M059J (cell line): ENCODE measurements at places on chromosomes 3 and 15.

GRCh38 chr15:99719096-99719541, 14.1 kb downstream of the LYSMD4 start:
- peak; percentile 85 for DNase-seq

DNA sequence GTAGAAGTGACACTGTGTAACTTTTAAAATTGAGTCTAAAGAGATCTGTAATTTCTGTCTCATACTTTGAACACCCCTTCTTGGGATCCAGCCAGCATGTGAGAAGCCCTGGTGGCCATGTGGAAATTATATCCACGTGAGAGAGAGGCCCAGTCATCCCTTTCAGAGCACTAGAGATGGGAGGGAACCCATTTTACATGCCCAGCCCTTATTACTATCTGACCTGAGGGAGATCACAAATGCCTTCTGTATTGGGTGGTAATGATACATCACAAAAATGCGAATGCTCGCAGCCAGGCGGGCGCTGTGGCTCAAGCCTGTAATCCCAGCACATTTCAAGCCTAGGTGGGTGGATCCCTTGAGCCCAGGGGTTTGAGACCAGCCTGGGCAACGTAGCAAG, 27.3 kb upstream of the TRAK1 start:
- peak; percentile 58 for DNase-seq

DNA sequence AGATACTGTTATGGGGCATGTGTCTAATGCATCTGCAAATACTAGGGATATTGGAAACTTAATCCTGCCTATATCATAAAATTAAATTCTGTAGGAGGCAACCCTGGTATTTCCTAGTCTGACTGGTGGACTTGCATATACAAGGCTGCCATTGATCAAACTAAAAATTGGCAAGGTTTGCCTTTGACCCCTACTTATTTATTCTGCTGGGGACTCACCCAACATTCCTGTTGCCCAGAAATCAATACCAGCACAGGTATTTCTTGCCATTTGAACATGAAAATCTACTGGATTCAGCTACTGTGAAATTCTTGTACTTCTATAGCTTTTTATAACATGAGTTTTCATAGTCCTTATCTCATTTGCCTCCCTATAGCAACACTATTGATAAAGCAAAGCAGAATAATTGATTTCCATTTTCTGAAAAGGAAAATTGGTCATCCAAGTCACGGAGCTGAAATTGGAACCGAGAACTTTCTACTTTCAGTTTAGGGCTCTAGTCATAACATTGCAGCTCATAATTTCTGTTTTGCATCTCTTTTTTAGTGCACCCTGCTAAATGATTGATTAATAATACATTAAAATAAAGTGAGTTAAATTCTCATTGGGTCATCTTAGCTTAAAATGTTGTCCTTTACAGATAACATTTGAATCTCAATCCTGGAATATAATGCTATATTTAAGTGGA, 365.2 kb downstream of the MFSD1 start:
- no peak for DNase-seq

GRCh38 chr3:186162221-186162620, 53.3 kb upstream of the ETV5 start:
- DNase-seq: no peak

GRCh38 chr15:101100118-101100517, 151.7 kb downstream of the CHSY1 start:
- no peak for DNase-seq

- DNase-seq: peak; percentile 75
Measured at GRCh38 chr15:85473455-85473854, 93.1 kb downstream of the AKAP13 start.

GRCh38 chr15:78461171-78461888, 23.3 kb downstream of the IREB2 start:
- no peak for DNase-seq

- peak; percentile 81 for DNase-seq
Measured at GRCh38 chr3:62604298-62604697, 230.9 kb upstream of the FEZF2 start.

DNA sequence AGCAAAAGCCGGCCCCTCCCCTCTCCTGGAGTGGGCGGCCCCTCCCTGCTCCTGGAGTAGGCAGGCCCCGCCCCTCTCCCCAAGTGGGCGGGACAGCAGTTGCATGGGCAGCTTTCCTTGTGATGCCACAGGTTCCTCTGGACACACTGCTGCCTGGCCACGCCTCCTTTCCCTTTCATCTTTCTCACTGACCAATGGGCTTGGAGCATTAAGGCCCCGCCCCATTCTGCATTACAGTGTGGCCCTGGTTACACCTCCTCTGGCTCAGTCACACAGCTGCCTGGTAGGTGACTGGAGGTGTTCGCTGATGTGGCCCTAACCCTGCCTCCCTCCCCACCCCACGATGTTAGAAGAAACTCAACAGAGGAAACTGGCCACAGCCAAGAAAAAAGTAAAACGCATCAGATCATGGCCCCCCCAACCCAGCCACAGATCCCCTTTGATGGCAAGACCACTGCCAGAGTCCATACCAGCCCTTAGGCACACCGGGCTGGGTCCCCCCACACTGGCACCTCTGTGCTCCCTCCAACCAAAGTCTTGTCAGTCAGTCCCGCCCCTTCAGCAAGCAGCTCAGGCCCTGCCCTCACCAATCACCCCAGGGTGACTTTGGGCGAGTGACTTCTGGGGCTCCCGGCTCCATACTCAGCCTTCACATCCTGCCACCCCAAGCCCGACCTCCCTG, 84.3 kb downstream of the ADAMTS7 start:
- DNase-seq: peak; percentile 65

DNA sequence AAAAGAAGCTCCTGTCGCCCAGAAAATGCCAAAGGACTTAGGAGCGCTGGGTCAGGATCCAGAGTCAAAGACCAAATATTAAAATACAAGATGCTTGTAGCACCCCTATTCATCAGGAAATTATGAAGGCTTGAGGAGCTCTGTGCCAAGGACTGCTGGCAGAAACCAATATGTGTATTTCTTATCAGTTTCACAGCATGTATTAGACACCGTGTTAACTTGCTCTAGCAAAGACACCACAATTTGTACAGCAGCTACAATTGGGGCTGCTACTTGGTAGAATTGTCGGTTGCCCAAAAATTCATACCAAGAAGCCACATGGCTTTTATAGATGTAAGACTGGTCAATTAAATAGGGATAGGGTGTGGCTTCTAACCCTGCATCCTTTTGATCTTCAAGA, 128.8 kb downstream of the CD47 start:
- no peak for DNase-seq

DNA sequence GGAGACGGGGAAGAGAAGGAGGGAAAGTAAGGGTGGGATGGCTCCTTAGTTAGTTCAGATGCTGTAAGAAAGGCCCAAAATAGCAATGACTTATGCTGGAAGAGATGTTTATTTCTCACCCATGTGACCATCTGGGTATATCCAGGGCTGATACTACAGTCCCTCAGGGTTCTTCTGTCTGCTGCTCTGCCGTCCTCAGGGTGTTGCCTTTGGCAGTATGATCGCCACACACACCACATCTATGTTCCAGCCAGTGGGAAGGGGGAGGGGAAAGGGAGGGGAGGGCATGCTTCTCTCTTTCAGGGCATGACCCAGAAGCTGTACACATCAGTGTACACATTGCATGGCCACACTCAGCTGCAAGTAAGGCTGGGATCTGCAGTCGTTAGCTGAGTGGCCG, 10.2 kb downstream of the CD276 start:
- no peak for DNase-seq

- DNase-seq: no peak
Measured at GRCh38 chr3:60972599-60972998, 278.7 kb downstream of the FHIT start.
